ENCODE measurements at places on chromosomes 4 and X.

DNA sequence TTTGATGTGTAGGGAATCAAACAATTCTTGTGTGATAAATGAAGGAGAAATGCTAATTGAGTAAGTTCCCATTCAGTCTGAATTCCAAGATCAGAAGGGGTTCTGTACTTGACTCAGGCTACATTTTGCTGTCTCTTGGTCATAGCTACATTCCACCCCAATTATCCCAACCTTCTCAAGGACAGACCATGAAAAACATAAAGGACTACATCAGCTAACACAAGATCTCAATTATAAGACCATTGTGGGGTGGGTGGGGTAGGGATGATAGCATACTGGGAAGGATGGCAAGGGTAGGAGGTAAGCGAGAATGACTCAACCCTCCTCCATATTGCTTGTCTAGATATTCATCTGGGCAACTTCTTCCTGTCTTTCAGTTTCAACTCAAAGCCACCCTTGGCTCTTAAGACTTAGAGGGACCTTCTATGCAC lies 87.4 kb upstream of the ETNPPL start:
- no peak for DNase-seq

GRCh38 chrX:16695079-16695676 lies 17.3 kb downstream of the CTPS2 start:
- no peak for DNase-seq

DNA sequence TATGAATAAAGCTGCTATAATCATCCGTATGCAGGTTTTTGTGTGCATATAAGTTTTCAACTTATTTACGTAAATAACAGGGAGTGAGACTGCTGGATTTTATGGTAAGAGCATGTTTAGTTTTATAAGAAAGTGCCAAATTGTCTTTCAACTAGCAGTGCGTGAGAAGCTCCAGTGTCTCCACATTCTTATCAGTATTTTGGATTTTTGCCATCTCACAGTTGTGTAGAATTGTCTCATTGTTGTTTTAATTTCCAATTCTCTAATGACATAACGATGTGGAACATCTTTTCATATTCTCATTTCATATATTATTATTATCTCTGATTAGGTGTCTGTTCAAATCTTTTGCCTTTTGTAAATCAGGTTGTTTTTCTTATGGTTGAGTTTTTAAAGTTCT lies 49.0 kb upstream of the WDR17 start:
- no peak for DNase-seq

GRCh38 chrX:139881572-139881971 lies 51.3 kb downstream of the ATP11C start:
- no peak for DNase-seq

GRCh38 chr4:2570036-2570435 lies 33.6 kb downstream of the FAM193A start:
- DNase-seq: no peak

- DNase-seq: no peak
Measured at GRCh38 chr4:185833055-185833598, 21.1 kb upstream of the SORBS2 start.

- DNase-seq: no peak
Measured at GRCh38 chr4:121728798-121729226, 32.0 kb upstream of the ANXA5 start.

DNA sequence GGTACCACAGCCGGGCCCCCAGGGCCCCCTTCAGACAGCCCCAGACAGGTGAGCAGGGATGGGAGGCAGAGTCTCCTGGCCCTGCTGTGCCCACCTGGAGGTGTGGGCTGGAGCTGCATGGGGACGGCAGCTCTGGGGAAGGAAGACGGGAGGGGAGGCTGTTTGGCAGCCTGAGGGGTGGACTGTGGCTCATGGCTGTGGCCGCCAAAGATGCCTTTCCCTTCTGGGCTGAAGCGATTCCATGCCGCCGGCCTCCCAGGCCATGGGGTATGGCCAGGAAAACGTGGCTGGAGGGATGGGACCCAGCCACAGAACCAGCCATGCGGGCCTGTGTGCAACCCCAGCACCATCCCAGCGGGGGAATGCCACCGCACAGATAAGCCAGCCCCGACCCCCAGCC lies 65.7 kb downstream of the FAM53A start:
- DNase-seq: no peak

- DNase-seq: no peak
Measured at GRCh38 chr4:8308856-8309771, 39.6 kb downstream of the HTRA3 start.

GRCh38 chr4:88226143-88226542 lies 58.2 kb downstream of the PPM1K start:
- no peak for DNase-seq

DNA sequence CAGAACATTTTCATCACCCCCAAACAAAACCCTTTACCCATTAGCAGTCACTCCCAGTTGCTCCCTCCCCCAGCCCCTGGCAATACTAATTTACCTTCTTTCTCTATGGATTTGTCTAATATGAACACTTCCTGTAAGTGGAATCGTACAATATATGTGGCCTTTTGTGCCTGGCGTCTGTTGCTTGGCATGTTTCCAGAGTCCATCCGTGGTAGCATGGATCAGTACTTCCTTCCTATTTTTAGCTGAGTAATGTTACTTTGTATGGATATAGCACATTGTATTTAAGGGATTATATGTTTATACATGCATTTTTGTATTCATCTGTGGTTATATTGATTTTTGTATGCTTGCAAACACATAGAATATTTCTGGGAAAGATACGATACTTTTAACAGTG lies 48.2 kb downstream of the PPEF1 start:
- no peak for DNase-seq

- DNase-seq: no peak
Measured at GRCh38 chr4:17347445-17347844, 164.4 kb downstream of the QDPR start.

DNA sequence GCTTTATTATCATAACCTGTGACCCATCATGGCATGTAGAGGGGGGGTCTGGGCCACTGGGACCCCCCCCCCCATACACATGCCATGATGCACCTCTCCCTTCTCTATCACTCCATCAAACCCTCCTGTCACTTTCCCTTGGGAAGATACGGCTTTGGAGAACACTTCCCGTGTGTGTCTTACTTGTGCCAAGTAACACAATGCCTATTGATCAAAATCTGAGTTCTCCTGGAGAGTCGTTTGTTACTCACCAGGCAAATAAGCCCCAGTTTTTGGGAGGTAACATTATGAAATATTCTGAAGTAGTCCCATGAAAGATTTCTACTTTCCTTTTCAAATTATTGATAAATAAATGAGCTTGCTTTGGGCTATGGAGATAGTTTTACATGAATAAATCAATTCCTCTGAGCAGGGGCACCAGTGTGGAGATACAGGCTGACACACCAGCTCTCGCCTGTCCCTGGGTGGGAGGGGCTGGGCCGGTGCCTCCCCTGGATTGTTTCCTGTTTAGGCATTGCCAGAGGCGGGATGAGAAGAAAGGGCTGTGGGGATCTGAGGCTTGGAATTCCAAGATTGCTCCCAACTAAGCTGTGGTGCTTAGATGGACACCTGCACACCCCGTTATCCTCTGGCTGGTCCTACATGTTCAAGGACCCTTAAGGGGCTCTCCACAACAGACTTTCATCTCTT lies 63.2 kb upstream of the WWC2 start:
- no peak for DNase-seq

DNA sequence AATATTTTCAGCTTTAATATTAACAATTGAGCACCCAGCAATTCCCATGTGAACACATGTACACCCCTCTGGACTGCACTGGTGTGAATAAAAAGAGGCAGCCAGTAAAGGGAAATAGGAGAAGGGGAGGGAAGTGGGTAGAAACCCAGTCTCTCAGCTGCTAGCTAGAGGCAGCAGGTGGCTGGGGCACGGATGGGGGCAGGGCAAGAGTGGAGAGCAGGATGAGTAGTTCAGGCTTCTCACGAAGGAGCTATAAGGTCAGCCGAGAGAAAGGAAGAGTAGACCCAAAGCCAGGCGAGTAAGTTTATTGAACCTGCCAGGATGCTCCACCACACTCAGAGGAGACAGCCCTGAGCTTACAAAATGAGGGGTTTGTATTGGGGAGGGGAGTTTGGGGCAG lies 184.8 kb upstream of the MTMR8 start:
- DNase-seq: no peak

GRCh38 chr4:94486372-94486801 lies 34.6 kb downstream of the PDLIM5 start:
- DNase-seq: no peak

- no peak for DNase-seq
Measured at GRCh38 chr4:171742436-171742835, 70.8 kb upstream of the GALNTL6 start.

DNA sequence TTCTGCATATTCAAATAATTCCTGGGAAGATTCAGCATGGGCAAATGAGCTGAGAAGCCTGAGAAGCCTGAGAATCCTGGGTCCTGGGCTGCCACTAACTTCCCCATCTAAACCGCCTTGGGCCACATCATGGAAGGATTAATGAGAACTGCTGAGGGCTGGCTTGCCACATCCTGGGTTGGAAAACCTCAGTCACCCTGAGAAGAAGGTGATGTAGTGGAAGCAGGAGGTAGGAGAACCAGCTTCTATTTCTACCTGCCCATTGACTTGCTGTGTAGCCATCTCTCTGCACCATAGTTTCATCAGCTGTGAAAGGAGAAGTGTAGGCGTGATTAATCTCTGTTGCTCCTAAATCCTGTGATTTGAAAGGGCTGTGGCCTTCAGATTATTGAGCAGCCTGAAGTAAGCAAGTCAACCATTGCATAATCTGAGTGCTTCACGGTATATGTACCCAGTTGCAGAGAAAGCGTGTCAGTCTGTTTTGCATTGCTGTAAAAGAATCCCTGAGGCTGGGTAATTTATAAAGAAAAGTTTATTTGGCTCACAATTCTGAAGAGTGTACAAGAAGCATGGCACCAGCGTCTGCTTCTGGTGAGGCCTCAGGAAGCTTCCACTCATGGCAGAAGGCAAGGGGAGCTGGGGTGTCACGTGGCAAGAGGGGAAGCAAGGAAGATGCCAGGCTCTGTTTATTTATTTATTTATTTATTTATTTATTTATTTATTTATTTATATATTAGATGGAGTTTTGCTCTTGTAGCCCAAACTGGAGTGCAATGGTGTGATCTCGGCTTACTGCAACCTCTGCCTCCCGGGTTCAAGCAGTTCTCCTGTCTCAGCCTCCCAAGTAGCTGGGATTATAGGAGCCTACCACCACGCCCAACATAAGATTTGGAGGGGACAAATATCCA lies 140.9 kb upstream of the ATP6AP2 start:
- no peak for DNase-seq

GRCh38 chrX:63424063-63424462 lies 72.9 kb upstream of the SPIN4 start:
- no peak for DNase-seq

DNA sequence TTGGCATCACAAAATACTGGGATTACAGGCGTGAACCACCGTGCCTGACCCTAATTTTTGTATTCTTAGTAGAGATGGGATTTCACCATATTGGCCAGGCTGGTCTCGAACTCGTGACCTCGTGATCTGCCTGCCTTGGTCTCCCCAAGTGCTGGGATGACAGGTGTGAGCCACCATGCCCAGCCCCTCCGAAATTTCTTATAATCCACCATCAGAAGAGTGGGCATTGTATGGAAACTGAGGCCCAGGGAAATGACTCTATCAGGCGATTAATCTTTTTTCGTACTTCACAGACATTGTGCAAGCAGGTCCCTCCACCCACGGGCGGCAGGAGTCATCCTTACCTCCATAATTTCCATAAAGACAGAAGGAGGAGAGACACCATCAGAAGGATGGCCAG lies 16.0 kb downstream of the CRLF2 start:
- no peak for DNase-seq

- no peak for DNase-seq
Measured at GRCh38 chr4:171582961-171583581, 230.1 kb upstream of the GALNTL6 start.

GRCh38 chrX:103565197-103565596 lies 20.1 kb upstream of the TCEAL4 start:
- DNase-seq: no peak

DNA sequence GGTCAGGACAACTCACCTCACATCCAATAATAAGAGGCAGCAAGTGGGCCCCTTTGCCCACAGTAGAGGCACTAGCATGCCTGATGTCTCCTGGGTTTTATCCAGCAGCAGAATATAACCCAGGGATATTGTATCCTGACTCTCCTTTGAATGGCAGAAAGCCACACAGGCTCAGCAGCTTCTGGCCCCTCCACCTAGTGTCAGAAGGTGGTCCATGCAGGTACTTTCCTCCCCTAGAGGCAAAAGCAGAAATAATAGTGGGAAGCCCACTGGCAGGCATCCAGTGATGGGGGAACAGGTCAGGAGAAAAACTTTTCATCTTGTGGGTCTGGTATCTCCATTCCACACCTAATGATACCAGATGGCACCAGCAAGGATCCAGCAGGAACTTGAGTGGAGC lies 75.5 kb upstream of the IRS4 start:
- no peak for DNase-seq

GRCh38 chrX:24553011-24553410 lies 87.9 kb downstream of the PDK3 start:
- DNase-seq: no peak

DNA sequence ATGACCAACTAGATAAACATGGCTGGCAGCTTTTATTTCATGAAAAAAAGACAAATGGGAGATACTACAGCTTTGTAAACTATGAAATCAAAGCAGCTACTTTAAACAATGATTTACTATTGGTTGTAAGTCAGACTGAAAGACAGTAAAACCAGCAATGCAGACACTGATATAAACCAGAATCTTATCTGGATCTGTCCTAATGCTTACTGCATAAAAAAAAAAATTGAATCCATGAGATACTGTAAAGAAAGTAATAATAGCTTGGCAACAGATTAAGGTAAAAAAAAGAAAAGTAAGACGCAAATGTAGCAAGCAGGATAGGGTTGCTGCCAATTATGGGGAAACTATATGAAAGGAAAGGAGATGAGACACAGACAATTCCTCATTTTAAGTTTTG lies 7.3 kb downstream of the LCORL start:
- no peak for DNase-seq

DNA sequence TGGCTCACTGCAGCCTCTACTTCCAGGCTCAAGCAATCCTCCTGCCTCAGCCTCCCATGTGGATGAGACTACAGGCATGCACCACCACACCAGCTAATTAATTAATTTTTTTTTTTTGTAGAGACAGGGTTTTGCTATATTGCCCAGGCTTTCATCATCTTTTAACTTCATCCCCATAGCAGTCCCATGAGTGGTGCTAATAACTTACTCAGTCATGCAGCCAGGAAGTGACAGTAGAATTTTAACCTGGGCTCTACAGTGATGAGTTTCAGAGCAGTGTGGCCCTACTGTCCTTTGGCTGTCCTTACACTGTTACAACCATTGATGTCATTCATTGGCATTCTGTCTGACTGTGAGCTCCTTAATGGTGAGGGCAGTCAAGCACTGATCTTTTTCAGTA lies 3.9 kb upstream of the OCIAD2 start:
- no peak for DNase-seq

- no peak for DNase-seq
Measured at GRCh38 chr4:107212565-107212964, 176.5 kb upstream of the DKK2 start.

DNA sequence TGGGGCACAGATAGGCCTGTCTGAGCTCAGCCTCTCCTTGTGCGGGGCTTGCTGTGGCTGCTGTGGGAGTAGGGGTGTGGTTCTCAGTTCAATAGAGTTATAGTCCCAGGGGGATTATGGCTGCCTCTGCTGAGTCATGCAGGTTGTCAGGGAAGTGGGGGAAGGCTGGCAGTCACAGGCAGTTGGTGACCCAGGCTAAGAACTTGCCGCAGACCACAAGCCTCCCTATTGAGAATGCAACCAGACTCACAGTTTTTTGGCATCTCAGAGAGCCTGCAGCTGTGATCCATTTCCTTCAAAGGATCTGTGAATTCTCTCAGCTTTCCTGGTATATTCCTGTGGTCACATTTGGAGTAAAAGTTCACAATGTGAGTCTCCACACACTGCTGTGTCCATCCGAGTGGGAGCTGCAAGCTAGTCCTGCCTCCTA lies 364.9 kb downstream of the ZNF674 start:
- DNase-seq: peak; percentile 82

- no peak for DNase-seq
Measured at GRCh38 chr4:23720556-23720955, 169.3 kb downstream of the PPARGC1A start.

All from smooth muscle cell of the brain vasculature (primary cell).